ENCODE measurements at places on chromosomes 2 and 18. TPM values are rescaled to one million over a fixed set of nuclear protein-coding genes. Genes with fewer than 3 reads are reported as not detected.

DGUOK gene
- 23.2 TPM for total RNA-seq

DNA sequence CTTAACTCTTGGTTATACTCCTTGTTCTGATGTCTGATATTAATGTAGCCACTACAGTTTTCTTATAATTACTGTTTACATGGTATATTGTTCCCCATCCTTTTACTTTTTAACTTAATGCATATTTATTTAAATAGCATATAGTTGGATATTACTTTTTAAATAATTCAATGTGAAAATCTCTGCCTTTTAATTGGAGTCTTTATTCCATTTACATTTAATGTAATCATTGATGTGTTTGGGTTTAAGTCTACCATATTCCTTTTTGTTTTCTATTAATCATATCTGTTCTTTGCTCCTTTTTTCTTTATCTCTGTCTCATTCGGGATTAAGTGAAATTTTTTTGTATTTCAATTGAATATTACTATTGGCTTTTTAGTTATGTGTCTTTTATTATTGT lies 109.1 kb downstream of the MTX2 start:
- DNase-seq: no peak
- H3K27ac ChIP-seq: no peak overlapping the region
- no peaks in the 10 kb centered on the region for H3K4me1 ChIP-seq
- H3K36me3 ChIP-seq: no peaks in the 10 kb centered on the region

DNA sequence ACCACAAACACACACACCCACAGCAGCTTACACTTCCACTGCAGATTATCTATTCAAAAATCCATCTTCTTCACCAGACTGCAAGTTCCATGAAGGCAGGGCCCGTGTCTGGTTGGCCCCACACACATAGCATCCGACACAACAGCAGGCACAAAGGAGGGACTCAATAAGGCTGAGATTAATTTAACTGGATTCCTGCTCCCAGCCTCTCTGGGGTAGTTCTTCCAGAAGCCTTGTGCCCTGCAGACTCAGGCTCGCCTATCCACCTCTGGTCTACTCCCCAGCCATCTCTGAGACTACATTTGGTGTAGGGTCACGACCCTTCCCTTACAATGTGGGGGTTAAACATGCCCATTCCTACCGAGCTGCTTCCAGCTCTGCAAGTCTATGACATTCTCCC lies 57.7 kb downstream of the TRABD2A start:
- H3K27me3 ChIP-seq: no peaks in the 10 kb centered on the region
- H3K27ac ChIP-seq: no peak overlapping the region
- H3K36me3 ChIP-seq: no peaks in the 10 kb centered on the region
- no peak overlapping the region for H3K4me3 ChIP-seq
- no peaks in the 10 kb centered on the region for H3K4me1 ChIP-seq

- no peak overlapping the region for H3K27ac ChIP-seq
- no peaks in the 10 kb centered on the region for H3K27me3 ChIP-seq
- no peaks in the 10 kb centered on the region for H3K4me1 ChIP-seq
- DNase-seq: no peak
- H3K36me3 ChIP-seq: no peaks in the 10 kb centered on the region
- H3K4me3 ChIP-seq: no peak overlapping the region
These were observed 143.7 kb upstream of the TMEM200C start for GRCh38 chr18:6039055-6039454.

DNA sequence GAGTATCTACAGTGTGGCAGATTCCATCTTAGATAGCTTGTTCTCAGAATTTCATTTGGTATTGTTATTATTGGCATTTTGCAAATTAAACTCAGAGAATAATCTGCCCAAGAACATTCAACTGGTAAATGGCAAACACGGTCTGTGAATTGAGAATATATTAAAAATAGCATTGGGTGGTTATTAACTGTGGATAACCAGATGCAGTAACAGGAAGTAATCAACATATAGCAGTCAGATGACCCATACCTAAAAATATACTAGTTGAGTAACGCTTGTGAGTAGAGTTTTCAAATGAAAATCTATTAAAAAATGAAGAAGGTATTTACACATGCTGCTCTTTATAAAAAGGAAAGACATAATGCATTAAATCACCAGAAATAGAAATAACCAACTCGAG lies 129.5 kb downstream of the ZNF804A start:
- no peak overlapping the region for H3K4me3 ChIP-seq
- no peaks in the 10 kb centered on the region for H3K36me3 ChIP-seq
- no peaks in the 10 kb centered on the region for H3K27me3 ChIP-seq
- DNase-seq: no peak
